ENCODE measurements at places on chromosomes 3 and 15.
A peak's percentile ranks its signal among the peaks of the same experiment; 100 is the strongest.

GRCh38 chr3:170330366-170330765 lies 27.1 kb upstream of the SKIL start:
- DNase-seq = peak; percentile 31

DNA sequence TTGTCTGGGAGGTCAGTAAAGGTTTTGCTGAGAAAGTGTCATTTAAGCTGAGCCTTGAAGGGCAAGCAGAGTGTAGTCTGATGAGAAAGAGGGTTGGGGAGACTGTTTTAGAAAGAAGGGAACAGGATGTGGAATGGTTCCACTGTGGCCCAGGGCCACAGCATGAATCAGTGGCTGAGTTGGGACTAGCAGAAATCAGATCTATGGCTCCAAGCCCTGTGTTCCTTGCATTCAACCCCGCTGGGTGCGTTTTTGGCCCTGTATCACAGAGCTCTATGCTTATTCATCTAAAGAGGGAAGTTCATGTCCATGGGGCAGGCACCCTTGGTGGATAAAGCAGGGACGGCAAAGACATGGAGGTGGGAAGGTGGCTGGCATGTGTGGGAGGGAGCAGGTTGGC lies 151.3 kb downstream of the CACNA1D start:
- no peak for DNase-seq

DNA sequence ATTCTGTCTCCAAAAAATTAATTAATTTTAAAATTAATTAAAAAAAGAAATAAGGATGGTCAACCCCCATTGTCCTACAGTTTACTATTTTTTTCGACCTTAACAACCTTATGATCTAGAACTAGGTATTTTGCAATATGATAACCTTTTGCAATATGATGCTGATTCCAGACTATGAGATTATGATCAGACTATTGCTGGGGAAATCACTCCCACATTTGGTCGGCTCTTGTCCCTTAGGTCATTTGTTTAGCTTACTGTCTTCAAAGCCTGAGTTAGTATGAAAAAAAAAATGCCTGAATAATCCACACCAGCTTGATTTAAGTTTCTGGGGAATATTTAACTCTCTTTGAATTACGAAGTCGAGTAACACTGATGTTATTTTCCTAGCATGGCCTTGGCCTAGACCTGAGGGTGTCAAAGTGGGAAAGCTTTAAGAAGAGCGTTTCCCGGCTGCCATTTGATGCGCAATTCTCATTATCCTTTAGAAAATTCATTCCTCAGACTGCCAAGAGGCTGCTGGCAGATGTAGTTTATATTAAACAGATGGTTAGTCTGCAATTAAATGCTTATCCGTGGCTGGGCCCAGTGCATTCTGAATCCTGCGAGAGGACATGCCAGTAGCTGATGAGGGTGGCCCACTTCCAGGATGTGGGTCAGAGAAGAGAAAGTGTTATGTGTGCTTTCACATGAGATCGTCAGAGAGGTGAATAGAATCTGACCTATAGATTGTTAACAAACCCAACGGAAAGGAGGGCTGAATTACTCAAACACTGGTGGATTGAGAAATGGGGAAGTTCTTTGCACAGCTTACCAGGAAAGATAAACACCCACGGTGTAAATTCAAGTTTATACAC lies 496.0 kb upstream of the THBS1 start:
- peak; percentile 90 for DNase-seq

DNA sequence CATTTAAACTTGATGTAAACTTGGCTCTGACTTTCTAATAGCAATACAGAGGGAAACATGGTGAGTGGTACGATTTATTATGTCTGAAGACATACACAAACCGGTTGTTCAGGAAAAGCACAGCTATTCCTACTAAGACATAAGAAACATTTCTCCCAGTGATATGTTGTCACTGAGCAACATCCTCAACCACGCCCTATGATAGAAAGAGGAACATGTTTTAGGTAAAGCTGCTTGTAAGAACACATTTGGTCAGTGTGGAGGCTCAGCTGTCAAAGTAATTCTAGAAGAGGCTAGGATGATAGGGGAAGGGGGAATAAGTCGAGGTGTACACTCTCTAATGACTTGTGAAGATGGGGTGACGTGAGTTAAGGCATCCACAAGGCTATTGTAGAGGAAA lies 42.7 kb upstream of the B3GNT5 start:
- DNase-seq = no peak

- DNase-seq = no peak
These were observed 523.0 kb downstream of the NTRK3 start for GRCh38 chr15:87733541-87733941.

DNA sequence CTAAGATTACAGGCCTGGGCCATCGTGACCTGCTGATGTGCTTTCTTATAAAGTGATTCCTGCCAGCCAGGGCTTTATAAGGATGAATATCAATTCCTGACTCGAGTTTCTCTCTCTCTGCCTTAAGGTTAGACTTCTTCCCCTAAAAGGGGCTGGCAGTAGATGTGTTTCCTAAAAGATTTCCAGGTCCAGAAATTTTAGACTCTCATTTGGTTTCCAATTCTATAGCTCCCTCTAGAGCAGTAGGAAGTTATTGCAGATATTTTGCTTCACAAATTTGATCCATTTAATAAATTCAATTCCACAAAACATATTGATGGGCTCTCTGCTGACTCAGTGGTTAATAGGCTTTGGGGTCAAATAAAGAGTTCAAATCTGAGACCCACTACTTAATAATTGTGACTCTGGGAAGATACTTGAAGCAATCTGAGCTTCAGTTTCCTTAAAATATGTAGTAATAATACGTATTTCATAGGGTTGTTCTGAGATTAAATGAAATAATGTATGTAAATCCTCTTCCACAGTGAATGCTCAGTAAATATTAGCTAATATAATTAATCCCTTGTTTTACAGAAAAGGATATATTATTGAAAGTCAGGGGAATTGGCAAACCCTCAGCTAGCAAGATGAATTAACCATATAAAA lies 2.1 kb downstream of the TRIM69 start:
- peak; percentile 77 for DNase-seq

DNA sequence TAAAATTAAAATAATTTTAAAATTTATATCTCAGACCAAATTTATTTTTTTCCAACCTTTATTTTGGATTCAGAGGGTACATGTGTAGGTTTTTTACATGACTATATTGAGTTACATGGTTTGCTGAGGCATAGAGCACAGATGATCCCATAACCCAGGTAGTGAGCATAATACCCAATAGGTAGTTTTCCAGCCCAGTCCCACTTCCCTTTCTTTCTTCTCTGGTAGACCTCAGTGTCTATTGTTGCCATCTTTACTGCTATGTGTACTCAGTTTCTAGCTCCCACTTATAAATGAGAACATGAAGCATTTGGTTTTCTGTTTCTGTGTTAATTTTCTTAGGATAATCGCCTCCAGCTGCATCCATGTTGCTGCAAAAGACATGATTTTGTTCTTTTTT lies 338.1 kb downstream of the EFHB start:
- DNase-seq = no peak

- no peak for DNase-seq
These were observed 238.1 kb downstream of the CPNE4 start for GRCh38 chr3:131796558-131797198.

- peak; percentile 81 for DNase-seq
These were observed 26.2 kb downstream of the TRAK1 start for GRCh38 chr3:42117175-42118008.

DNA sequence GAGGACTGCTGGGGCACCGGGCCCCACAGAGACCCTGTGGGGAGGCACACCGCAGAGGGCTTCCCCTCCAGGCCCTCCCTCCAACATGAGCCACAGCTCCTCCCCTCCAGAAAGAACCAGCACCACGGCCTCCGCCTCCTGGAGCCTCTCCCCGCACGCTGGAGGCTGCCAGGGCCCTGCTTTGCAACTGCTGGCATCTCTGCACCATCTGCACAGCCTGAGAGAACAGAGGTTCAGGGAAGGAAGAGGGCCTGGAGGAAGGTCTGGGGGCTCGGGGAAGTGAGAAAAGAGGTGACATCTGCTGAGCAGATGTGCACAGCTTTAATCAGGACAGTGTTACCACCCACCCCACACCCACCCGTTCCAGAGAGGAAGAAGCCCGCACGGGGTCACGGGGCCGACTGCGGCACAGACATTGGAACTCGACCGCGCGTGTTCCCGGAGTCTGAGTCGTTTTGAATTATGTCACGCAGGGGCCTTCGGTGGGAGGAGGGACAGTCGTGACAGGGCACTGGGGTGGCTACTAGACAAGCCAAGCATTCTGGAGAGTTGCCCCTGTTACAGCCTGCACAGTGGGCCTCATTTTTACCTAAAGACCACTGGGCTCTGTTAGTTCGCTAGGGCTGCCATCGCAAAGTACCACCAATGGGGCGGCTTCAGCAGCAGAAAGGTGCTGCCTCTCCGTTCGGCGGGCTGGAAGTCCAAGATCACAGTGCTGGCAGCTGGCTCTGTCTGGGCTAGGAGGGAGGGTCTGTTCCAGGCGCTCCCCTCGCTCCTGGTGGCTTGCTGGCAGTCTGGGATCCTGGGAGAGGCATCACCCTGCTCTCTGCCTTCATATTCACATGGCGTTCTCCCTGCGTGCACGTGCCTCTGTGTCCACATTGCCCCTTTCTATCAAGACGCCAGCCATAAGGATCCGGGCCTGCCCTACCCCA lies 194.8 kb downstream of the XXYLT1 start:
- DNase-seq = no peak

DNA sequence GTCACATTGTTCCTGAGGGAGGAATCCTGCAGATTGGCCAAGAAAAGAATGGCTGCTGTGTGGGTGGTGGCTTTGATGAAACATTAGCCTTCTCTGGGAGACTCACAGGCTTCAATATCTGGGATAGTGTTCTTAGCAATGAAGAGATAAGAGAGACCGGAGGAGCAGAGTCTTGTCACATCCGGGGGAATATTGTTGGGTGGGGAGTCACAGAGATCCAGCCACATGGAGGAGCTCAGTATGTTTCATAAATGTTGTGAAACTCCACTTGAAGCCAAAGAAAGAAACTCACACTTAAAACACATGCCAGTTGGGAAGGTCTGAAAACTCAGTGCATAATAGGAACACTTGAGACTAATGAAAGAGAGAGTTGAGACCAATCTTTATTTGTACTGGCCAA lies 6.1 kb downstream of the PTX3 start:
- DNase-seq = peak; percentile 71

- DNase-seq = no peak
These were observed 20.8 kb downstream of the STAC start for GRCh38 chr3:36401056-36401455.

DNA sequence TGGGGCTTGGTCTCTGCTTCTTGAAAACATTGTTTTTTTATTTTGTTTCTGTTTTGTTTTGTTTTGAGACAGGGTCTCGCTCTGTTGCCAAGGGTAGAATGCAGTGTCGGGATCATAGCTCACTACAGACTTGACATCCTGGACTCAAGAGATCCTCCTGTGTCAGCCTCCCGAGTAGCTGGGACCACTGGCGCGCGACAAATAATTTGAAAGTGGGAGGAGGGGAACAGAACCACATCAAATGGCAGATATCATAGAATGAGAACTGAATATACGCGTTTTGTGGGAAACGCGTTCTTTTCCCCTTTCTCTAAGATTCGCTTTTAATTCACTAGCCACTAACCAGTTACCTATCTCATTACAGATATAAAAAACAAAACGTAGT lies 641 bp upstream of the VPS13C start:
- no peak for DNase-seq

DNA sequence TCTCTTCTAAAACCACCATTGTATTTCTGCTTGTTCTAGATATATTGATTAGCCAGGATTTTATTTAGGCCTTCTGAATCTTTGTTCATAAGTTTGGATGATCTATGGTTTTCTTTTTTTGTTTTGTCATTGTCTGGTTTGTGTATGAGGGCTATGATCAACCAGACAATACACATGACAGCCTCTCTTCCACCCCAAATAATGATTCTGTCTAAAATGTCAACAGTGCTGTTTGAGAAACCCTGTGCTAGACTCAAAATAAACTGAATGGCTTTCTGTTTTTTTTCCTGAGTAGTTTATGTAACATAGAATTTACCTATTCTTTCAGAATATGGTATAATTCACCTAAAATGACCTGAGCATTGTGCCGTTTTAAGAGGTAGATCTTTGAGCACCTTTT lies 66.1 kb downstream of the PLCL2 start:
- DNase-seq = no peak

DNA sequence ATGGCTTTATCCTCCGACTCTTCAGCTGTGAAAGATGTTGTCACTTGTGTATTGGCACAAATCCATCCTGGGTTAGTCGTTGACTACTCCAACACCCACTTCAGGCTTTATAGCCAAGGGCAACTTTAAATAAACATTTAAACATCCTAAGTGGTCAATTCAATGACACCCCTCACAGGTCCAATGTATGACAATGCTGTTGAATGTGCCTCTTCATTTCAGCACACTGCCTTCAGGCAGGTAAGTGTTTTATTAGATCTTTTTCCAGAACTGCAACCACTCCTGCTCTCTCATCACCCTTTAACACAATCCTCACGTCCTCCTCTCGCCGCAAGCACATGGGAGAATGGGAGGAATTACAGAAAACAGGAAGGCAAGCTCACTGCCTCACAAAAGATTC lies 30.3 kb downstream of the IL12A start:
- DNase-seq = no peak

DNA sequence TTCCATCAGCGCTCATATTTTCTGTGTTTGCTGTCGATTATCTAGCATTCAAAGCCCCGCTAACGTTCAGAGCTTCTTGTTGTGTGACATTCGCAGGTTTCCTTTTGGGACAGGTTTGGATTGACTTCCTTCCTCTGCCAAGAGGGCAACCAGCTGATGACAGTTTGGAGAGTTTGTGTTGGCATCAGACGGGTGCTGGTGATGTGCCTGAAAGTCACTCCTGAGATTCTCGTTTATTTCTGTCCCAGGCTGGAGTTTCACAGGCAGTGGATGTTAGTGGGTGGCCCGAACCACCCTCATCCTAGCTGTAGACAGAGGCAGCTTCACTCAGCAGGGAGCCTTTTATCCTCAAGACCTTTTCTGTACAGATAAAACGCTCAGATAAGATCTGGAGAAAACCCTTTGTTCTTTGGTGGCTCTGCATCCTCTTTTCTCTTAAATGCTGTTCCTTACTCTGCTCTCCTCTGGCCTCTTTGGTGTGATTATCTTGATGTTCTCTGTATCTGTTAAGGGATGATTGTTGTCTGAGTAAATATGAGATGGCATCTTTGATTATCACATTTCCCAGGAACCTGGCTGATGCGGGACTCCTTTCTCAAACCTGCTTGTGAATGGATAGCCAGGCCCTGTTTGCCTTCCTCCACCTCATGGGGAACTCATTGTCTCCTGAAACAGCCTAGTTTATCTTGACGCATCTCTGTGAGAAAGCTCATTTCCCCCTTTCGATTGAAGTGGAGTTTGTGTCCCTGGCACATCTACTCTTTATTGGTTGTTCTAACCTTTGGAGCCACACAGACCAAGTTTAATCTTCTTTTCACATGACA lies 35.9 kb downstream of the CGNL1 start:
- no peak for DNase-seq

DNA sequence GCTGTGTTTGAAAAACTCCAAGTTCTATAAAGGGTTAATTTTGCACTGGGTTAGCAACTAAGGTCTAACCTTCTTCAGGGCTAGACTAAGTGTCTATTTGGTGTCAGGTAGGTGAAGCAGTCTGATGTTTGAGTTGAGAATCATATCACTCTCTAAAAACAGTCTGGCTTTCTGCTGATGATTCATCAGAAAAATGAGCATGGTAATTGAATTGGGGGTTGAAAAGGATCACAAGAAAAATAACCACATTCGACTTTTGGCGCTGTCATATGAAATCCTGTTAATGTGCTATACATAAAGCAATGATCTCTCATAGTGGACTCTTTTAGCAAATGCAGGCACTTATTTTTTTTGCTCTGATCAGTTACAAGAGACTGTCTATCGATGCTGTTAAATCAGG lies 242.2 kb upstream of the AZI2 start:
- DNase-seq = no peak
